ENCODE measurements at places on chromosomes 2 and 18.
A peak's percentile ranks its signal among the peaks of the same experiment; 100 is the strongest.

DNA sequence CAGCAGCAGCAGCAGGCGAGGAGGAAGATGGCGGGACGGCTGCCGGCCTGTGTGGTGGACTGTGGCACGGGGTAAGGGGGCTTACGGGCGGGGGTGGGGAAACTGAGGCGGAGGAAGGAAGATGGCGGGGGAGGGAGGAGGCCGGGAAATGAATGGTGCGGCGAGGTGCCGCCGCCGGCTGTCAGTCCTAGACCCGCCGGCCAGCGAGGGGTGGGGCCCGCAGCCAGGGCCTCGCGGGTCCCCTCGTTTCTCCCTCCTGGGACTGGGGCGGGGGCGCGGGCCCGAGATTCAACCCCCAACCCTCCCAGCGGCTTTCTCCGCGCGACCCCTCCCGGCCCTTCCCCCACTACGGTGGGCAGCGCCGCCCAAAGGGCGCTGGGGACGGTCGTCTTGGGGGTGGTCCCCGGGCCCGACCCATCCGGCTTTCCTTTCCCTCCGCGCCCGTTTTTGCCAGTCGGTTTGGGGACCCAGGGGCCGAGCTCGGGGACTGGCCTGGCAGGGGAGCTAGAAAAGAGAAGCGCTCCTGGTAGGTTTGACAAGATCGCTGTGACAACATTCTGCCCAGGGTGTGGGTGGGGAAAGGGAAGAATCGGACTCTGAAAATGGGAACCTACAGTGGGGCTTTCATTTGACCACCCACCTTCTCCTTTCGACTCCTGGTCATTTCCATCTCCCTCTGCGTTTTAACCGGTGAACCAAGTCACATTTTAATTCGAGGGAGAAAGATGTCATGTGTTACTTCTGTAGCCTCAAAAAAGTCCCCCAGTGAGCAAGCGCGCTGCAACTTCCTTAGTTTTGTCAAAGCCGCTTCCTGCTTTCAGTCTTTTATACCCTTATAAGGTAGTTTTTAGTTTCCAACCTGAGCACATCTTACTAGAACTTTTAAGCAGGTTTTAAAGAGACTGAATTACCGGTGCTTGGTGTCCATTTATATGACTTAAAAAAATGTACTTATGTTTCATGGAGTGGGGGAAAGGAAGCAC, 655 bp downstream of the ACTR3 start:
- DNase-seq: peak; percentile 84

DNA sequence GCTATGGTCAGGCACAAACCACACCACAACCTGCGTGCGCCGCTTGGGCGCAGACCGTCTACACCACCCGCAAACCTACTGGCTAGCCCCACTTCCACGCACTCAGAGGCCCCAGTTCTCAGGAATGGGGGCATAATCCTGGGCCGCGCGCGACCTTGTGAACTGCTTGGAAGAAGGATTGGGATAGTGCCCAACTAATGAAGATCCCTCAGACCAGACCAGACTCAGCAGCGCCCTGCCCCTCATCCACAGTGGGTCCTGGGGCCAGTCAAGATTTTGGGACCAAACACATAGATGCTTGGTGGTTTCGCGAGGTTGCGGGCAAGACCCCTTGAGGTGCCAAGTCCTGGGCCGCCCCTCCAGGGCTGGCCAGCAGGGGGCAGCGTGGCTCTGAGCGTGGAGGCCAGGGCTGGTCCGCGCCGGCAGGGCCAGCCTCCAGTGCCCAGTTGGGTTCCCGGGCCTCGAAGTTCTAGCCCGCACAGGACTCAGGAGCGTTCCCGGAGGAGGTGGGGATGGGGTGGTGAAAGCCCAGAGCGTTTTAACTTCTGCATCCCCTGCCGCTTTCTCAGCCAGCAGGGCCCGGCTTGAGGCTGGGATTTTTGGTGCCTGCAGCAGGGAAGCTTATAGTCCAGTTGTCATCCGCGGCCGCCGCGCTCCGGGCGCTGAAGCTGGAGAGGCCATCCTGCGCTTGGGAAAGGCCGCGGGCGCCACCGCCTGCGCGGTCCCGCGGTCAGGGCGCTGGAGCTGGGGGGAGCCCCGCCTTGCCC, 8.3 kb downstream of the OSR1 start:
- peak; percentile 68 for DNase-seq

DNA sequence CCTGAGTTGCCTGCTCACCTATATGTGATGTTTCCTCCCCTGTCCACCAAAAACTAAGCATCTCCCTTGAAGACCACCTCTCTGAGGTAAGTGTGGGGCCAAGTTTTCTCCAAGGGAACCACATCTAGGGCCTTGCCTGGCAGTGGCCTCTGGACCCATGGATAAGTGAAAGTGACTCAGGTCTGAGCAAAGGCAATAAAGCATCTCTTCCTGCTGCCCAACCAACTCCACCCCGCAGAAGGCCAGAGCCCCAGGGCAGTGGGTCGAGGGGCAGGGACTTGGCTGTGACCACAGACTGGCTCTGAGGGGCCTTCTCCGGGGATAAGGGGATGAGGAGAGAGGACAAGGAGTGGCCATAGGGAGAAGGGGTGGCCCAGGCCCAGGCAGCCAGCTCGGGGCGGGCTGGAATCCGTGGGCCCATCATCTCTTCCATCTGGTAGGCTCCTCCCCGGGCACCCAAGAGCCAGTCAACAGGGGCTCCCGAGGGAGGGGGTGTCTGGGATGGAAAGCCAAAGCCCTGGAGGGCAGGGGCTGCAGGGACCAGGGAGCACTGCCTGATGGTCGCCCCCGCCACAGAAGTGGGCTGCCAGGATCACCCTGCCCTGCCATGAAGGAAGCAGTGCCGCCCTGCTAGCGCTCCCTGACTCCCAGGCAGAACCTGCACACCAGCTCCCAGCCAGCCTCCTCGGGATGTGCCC, 33.4 kb downstream of the EMX1 start:
- no peak for DNase-seq

GRCh38 chr18:21342372-21342771, 100.3 kb downstream of the GREB1L start:
- DNase-seq: no peak

DNA sequence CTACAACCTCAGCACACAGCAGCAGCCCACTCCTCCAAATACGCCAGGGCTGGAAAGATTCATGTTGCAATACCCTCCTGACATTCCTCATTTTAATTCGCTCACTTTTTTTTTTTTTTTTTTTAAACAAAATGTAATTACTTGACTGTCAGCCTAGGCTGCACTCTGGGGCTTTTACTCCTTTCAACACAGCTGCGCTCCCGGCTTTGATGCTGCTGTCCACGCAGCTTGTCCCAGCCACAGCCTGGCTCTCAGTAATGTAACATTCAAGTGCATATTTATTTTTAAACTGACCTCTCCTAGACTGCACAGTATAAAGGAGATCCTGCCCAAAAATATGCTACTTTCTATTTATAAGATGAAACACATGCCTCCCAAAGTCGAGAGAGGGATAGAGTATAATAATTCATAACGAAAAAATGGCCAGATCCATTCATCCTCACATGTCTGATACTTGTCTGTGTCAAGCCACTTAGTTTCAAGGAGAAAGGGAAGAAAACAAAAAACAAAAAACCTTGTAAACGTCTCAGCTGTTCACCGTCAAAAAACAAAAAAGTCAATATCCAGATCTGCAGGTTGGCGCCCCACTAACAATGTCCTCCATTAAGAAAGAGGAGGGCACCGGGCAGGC, 949 bp downstream of the CDC42EP3 start:
- no peak for DNase-seq

DNA sequence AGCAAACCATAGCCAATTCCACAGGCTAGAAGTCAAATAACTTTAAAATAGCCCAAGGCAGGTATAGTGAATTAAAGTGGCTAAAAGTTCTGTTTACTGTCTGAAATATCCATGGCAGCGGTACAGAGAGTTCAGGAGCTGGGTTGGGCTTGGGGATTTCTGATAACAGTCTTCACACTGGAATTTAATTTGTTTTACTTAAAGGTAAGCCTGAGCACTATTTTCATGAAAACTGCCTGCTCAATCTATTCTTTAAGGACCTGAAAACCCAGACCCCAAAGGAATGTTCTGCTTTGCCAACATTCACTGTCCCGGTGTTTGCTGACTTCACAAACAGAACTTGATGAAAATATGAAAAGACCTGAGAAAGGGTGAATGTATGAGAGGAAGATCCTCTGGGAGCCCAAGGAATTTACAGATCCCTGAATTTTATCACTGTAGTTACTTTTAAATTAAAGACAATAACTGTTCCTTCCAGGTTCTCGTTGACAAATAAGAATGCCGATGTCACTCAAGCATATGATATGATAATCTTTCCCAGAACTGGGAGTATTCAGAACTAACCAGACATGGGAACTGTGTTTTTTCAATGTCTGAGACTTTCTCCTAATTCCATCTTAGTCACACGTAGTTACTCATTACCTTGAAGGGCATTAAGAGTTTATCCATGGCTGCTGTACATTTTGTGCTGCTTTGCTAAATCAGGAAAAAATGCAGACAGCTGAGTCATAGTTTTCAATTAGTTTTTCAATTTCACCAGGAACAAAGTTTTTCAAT, 28.3 kb upstream of the ITGB6 start:
- DNase-seq: no peak

- DNase-seq: no peak
Observed at GRCh38 chr2:31440764-31441163, 26.2 kb upstream of the XDH start.

DNA sequence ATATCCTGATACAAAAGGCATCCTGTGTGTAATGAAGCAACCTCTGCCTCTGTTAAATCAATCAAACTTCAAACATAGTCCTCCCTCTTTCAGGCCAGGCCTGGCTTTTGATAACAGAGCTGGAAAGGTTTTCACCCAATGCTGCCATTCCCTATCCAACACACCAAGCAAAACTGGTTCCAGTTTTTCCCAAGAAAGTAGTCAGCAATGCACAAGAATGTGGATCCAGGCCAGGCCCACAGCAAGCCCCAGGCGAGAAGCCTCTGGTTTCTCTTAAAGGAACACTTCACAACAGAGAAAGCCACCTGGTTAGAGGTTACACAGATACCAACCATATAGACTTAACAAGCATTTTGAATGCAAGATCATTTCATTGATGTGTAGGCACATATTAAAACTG, 49.2 kb upstream of the CCDC150 start:
- no peak for DNase-seq

DNA sequence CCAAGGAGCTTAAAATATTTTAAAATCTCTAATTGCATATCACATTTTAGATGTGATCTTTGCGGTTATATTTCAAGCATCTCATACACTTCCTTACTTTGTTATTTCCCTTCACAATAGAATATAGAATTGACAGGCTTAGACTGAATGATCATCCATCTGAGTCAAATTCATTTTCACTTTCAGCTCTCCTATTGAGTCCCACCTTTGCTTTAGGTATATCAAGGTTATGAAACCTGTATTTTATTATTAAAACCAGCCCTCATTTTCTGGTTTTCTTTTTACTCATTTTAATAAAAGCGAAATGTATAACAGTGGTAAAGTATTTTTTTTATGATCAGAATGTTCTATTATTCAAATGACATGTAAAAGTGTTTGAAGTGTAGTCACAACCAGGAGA, 162.9 kb upstream of the KYNU start:
- no peak for DNase-seq

- no peak for DNase-seq
Observed at GRCh38 chr2:23653326-23653725, 268.3 kb downstream of the KLHL29 start.

GRCh38 chr2:156675896-156676295, 239.7 kb downstream of the GPD2 start:
- no peak for DNase-seq

DNA sequence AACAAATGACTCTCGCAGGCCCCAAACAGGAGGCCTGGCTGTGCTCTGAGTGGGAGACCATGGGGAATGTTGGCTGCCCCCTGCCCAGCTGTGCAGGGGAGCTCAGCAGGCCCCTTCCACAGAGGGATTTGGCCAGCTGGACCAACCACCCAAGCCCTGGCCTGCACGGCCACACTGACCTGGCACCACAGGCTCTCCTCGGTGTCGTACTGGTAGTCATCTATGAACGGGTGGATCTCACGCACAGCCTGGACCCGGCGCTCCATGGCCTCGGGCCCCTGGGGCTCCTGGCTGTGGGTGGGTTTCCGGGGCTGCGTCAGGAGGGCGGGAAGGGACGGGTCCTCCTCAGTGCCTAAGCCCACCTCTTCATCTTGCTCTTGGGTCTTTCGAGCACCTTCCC, 74.5 kb downstream of the POLR1A start:
- no peak for DNase-seq

DNA sequence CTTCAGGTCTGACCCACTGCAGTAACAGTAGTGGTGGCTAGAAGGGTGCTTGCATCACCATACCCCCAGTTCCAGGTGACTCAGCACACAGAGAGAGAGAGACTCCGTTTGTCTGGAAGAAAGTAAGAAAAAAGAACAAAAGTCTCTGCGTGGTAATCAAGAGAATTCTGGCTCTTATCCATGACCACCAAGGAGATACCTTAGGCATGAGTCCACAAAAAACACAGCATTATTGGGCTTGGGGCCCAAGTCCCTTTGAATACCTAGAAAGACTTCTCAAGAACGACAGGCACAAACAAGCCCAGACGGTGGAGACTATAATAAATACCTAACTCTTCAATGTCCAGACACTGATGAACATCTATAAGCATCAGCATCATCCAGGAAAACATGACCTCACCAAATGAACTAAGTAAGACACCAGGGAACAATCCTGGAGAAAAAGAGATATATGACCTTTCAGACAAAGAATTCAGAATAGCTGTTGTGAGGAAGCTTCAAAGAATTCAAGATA, 21.7 kb upstream of the BAZ2B start:
- no peak for DNase-seq

GRCh38 chr2:11820650-11821049, 74.2 kb downstream of the LPIN1 start:
- no peak for DNase-seq

DNA sequence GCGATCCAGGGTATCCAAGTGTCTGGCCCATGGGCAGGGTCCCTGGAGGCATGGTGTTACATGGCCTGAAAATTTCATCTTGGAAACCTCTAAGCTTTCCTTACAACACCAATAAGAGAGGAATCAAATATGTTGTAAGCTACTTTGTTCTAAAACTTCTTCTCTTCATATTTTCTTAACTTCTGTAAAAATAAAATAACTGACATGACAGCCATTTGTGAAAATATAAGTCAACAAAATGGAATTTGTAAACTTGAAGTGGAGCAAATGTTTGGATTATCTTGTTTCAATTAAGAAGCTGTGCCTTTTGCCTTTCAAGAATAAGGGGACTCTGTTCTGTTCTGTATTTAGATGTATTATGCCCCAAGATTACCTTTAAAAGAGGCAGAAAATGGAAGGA, 319.7 kb downstream of the LPIN1 start:
- no peak for DNase-seq

- no peak for DNase-seq
Observed at GRCh38 chr2:175984846-175985245, 17.2 kb downstream of the LNPK start.

DNA sequence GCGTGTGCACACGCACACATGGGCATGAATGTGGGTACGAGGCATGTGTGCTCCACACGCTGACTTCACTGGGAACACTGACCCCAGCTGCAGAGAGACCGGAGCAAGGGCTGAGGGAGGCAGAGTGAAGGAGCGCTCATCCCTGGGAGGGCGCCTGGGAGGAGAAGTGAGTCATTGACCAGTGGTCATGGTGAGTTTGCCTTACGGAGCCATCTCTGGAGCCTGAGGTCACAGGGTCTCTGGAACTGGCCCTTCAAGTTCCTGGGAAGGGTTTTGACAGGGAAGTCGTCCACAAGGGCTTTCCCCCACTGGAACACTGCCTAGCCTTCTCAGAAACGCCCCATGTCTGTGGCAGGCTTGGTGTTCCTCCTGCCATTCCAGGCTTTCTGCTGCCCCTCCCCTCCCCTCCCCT, 14.3 kb upstream of the TMEM185B start:
- no peak for DNase-seq

Data from stimulated activated effector memory CD8-positive, alpha-beta T cell treated with anti-CD3 and anti-CD28 coated beads, Interleukin-12 subunit alpha, Interleukin-12 subunit beta, amount 100 ng/mL, for 72 hours (primary cell).